Stimulated activated CD8-positive, alpha-beta memory T cell treated with anti-CD3 and anti-CD28 coated beads, Interleukin-15, amount 100 ng/mL, for 1 hour (primary cell): ENCODE measurements at places on chromosomes 4 and X.

- no peak for DNase-seq
Observed at GRCh38 chrX:46263494-46263893, 281.7 kb downstream of the ZNF674 start.

- DNase-seq: no peak
Observed at GRCh38 chr4:110058677-110059076, 139.7 kb downstream of the ELOVL6 start.

GRCh38 chrX:45781901-45782553 is 581.4 kb upstream of the DIPK2B start:
- no peak for DNase-seq

- no peak for DNase-seq
Observed at GRCh38 chrX:38318196-38318595, 9.1 kb downstream of the RPGR start.

DNA sequence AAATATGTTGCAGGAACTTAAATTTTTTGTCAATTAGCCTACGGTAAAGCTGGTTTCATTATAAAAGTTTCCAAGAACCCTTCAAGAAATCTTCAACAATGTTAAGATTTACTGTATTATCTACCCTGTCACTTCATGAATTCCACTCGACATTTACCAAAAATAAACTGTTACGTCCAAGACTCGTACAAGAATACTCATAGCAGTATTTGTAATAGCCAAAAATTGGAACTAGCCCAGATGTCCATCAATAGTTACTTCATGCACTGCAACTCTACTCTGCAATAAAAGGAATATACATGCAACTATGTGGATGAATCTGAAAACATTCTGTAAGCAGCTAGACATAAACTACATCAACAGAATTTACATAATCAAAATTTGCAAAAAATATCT is 13.4 kb downstream of the RBMX start:
- no peak for DNase-seq
